ENCODE measurements at places on chromosomes 5 and 9. TPM values are rescaled to one million over a fixed set of nuclear protein-coding genes. Genes with fewer than 3 reads are reported as not detected.

The TOR2A gene
- 4.9 TPM for total RNA-seq

The TMEFF1 gene
- total RNA-seq, result 25.0 TPM

The CAMK2A gene
- 0.41 TPM for total RNA-seq

The PHF24 gene
- 1.1 TPM for total RNA-seq

The NACC2 gene
- total RNA-seq, result 4.7 TPM

The F2R gene
- total RNA-seq, result 43.5 TPM

The ISCA1 gene
- 42.1 TPM for total RNA-seq

The CD14 gene
- total RNA-seq, result 13.4 TPM

The SPATA31A5 gene
- not detected for total RNA-seq

The SVEP1 gene
- 1.7 TPM for total RNA-seq

The PCDHB15 gene
- total RNA-seq, result 4.0 TPM

The INSL6 gene
- total RNA-seq, result 1.3 TPM

The TPPP gene
- 0.22 TPM for total RNA-seq

The SOHLH1 gene
- 0.16 TPM for total RNA-seq

The DAB2 gene
- 1.6 TPM for total RNA-seq

The S1PR3 gene
- 0.75 TPM for total RNA-seq

The ANKDD1B gene
- total RNA-seq, result 0.15 TPM

The OGN gene
- 8.2 TPM for total RNA-seq

The PCSK1 gene
- 52.6 TPM for total RNA-seq

The CCNI2 gene
- 4.6 TPM for total RNA-seq

The ANKRD20A1 gene
- total RNA-seq, result 1.7 TPM

The SPAG8 gene
- 5.2 TPM for total RNA-seq

The GADD45G gene
- 26.4 TPM for total RNA-seq

The GABRA6 gene
- total RNA-seq, result not detected

The SLC34A3 gene
- not detected for total RNA-seq

The ERCC6L2 gene
- total RNA-seq, result 65.2 TPM

The PTPRD gene
- total RNA-seq, result 146 TPM

Measured in motor neuron (in vitro differentiated cells).